NCI-H82 (cell line): ENCODE measurements at places on chromosomes 3 and 15.
A peak's percentile ranks its signal among the peaks of the same experiment; 100 is the strongest.

- peak; percentile 48 for DNase-seq
Observed at GRCh38 chr3:13891492-13892073, 11.7 kb upstream of the WNT7A start.

DNA sequence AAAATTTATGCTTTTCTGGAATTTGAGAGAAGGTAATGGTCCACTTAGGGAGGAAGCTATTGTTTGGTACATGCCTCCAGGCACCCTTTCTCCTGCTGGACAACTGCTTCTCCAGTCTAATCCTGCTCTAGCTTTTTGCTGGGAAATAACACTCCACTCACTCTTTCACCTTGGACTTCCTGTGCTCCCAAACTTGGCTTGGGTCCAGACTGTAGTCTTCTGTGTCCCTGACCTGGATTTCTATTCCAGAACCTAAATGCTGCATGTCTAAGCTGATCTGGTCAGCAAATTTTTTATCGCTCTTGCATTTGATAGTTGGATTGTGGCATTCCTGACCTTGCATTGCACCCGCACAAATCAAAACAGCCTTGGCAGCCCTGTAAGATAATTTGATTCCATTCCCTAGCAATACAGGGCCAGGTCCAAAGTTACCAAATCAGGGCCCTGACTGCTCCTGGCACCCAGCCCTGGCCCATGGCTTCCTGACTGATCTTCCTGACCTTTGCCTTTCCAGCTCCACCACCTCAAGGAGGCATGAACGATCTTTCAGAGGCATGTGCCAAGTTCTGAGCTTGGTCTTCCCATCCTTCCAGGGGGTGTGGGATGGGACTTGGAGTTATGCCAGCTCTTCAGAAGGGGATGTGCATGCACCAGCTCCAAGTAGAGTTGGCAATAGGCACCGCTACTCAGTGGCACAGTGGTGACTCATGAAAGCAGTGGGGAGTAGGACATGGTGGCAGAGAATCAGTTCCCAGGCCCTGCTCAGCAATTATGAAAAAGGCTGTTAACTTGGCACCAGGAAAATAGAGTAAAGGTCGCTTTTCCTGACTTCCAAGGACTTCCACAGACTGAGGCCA, 43.9 kb upstream of the GOLGA8J start:
- no peak for DNase-seq

DNA sequence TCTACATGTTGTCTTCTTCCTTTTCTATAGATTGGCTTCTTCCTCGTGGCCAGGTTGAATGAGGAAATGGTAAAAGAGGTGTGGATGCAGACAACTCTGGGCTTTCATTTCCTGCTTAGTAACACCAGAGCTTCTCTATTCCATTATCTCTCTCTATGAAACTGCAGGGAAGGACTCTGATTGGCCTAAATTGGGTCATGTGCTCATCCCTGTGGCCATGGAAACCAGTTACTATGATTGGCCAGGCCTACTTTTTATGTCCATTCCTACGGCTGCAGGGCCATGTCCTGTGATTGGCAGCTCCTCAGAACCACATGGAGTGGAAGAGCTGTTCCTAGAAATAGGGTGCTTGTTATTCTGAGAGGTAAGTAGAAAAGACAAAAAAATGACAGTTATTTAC, 486.9 kb upstream of the ADAMTS9 start:
- no peak for DNase-seq

- no peak for DNase-seq
Observed at GRCh38 chr3:65548848-65549625, 489.7 kb downstream of the MAGI1 start.

GRCh38 chr15:81087066-81087465, 47.0 kb upstream of the CFAP161 start:
- DNase-seq, result no peak

- no peak for DNase-seq
Observed at GRCh38 chr3:52678265-52679198, 7.2 kb downstream of the PBRM1 start.

DNA sequence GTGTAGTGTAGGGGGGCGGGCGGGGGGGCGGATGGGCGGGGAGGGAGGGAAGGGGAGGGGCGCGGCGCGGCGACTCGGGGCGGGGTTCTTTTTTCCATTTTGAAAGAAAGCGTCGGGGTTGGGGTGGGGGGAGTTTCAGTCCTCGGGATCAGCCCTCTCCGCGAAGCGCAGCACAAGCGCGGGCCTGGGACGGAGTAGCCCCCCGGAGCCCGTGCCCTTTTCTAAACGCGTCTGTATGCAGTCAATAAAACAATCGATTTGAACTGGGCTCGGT, 6.1 kb downstream of the ISLR2 start:
- no peak for DNase-seq

GRCh38 chr15:33988384-33988783, 20.1 kb downstream of the CHRM5 start:
- no peak for DNase-seq
